ENCODE measurements at places on chromosomes 1 and 21.
A peak's percentile ranks its signal among the peaks of the same experiment; 100 is the strongest.

DNA sequence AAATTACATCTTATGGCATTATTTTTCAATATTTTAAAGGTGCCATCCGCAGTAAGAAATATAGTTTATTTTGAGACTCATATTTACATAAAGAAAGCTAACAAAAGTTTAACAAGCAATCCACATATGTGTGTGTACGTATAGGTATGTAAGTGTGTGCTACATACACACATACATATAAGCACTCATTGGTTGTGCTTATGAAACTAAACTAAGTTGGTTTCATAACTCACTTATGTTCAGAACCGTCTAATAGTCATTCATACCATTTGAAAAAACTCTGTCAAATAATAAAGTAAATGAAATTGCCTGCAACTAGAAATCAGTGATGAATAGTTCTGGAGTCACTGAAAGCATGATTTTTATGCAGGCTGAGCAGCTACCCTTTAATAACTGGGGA, 14.1 kb downstream of the TATDN3 start:
- H3K4me1 ChIP-seq, result no peaks in the 10 kb centered on the region
- H3K36me3 ChIP-seq, result no peaks in the 10 kb centered on the region
- no peak overlapping the region for H3K4me3 ChIP-seq
- H3K27me3 ChIP-seq, result no peaks in the 10 kb centered on the region
- H3K27ac ChIP-seq, result no peak overlapping the region

GRCh38 chr1:195332102-195332501, 1276.1 kb downstream of the KCNT2 start:
- no peaks in the 10 kb centered on the region for H3K4me1 ChIP-seq
- no peak overlapping the region for H3K4me3 ChIP-seq
- no peaks in the 10 kb centered on the region for H3K36me3 ChIP-seq
- DNase-seq, result no peak

- DNase-seq, result peak; percentile 51
- no peak overlapping the region for H3K27ac ChIP-seq
- no peak overlapping the region for H3K4me3 ChIP-seq
- H3K27me3 ChIP-seq, result no peaks in the 10 kb centered on the region
These were observed 8.0 kb downstream of the RNF187 start for GRCh38 chr1:228494970-228495853.

- H3K27me3 ChIP-seq, result no peaks in the 10 kb centered on the region
- H3K4me3 ChIP-seq, result no peak overlapping the region
- no peak for DNase-seq
- H3K27ac ChIP-seq, result no peak overlapping the region
- H3K36me3 ChIP-seq, result no peaks in the 10 kb centered on the region
These were observed 87.5 kb upstream of the SGIP1 start for GRCh38 chr1:66446261-66447001.

DNA sequence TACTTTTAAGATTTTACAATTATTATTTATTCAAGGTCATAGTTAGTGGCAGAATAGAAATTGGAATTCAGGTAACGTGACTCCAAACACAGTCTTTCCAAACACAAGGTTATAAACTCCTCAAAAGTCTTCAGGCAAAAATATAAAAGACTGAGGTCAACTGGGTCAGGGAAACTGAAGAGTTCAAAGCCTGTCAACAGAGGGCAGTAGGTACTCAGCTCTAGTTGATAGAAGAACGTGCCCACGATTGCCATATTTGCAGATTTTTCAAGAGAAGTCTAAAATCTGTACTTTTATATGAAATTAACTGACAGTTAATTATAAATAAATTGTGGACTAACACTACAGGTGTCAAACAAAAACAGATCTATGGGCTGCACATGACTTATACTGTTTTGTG, 135.0 kb downstream of the LHX4 start:
- DNase-seq, result no peak
- H3K27me3 ChIP-seq, result no peaks in the 10 kb centered on the region
- H3K27ac ChIP-seq, result no peak overlapping the region
- H3K4me1 ChIP-seq, result peaks cover 10% of the 10 kb centered on the region
- no peak overlapping the region for H3K4me3 ChIP-seq

GRCh38 chr1:244138399-244138798, 87.3 kb downstream of the ZBTB18 start:
- no peak for DNase-seq
- H3K36me3 ChIP-seq, result no peaks in the 10 kb centered on the region
- H3K27me3 ChIP-seq, result no peaks in the 10 kb centered on the region
- no peak overlapping the region for H3K4me3 ChIP-seq

GRCh38 chr1:154750681-154751665, 119.1 kb downstream of the KCNN3 start:
- H3K4me1 ChIP-seq, result peaks cover 30% of the 10 kb centered on the region
- H3K27ac ChIP-seq, result peak overlapping the region; percentile 50
- no peaks in the 10 kb centered on the region for H3K27me3 ChIP-seq
- H3K36me3 ChIP-seq, result no peaks in the 10 kb centered on the region
- H3K4me3 ChIP-seq, result no peak overlapping the region
- peak; percentile 54 for DNase-seq

GRCh38 chr1:163528710-163529348, 207.1 kb downstream of the NUF2 start:
- H3K4me1 ChIP-seq, result no peaks in the 10 kb centered on the region
- no peaks in the 10 kb centered on the region for H3K36me3 ChIP-seq
- DNase-seq, result no peak

DNA sequence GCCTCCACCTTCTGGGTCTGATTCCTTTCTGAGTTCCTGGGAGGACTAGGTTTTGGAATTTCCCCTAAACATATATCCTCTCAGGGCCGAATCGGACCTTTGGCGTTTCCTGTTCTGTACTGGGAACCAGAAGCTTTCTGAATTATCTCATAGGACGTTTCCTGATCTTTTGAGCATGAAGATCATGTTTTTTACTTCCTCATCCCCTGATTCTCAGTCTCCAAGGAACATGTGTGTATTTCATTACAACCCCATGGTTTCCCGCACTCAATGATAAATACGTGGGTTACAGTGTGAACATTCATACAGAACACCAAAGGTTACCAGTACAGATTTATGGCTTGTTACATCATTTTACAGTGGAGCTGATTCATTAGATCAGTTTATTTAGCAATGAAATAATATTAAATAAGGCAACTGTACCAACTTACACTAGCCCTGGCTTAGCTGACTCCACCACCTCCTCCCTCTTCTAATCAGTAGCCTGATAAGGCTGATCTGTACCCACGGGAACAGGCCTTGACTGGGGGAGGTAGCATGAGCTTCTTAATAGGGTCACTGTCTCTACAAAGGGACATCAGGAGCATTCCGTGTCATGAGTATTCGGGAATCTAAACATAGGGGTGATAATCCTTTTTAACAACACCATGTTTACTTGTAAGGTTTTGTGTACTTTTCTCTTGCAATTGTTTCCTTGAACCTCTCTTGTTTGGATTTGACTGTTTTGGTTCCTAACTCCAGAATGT, 57.8 kb upstream of the ERRFI1 start:
- H3K4me1 ChIP-seq, result peaks cover 23% of the 10 kb centered on the region
- H3K4me3 ChIP-seq, result no peak overlapping the region
- peak overlapping the region; percentile 56 for H3K27ac ChIP-seq
- no peaks in the 10 kb centered on the region for H3K36me3 ChIP-seq
- H3K27me3 ChIP-seq, result no peaks in the 10 kb centered on the region

GRCh38 chr1:46160212-46160611, 14.7 kb upstream of the TSPAN1 start:
- no peak overlapping the region for H3K27ac ChIP-seq
- DNase-seq, result no peak
- H3K36me3 ChIP-seq, result no peaks in the 10 kb centered on the region

DNA sequence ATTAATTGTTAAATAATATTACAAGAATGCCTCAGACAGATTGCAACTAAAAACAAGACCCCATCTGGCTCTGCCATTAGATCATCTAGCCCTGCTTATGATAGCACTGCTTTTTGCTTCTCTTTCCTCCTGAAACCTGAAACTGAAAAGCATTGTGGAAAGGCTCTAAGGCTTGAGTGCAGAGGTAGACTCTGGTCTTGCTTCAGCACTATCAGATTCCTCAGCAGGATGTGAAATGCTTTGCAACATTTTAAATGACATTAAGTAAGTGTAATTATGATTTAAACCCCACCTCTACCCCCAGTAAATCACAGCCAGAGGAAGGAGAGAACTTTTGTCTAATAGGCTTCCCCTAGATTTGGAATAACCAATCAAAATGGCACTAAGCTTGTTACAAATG, 32.9 kb downstream of the PHC2 start:
- H3K27ac ChIP-seq, result no peak overlapping the region
- no peak for DNase-seq
- H3K4me1 ChIP-seq, result peaks cover 27% of the 10 kb centered on the region

DNA sequence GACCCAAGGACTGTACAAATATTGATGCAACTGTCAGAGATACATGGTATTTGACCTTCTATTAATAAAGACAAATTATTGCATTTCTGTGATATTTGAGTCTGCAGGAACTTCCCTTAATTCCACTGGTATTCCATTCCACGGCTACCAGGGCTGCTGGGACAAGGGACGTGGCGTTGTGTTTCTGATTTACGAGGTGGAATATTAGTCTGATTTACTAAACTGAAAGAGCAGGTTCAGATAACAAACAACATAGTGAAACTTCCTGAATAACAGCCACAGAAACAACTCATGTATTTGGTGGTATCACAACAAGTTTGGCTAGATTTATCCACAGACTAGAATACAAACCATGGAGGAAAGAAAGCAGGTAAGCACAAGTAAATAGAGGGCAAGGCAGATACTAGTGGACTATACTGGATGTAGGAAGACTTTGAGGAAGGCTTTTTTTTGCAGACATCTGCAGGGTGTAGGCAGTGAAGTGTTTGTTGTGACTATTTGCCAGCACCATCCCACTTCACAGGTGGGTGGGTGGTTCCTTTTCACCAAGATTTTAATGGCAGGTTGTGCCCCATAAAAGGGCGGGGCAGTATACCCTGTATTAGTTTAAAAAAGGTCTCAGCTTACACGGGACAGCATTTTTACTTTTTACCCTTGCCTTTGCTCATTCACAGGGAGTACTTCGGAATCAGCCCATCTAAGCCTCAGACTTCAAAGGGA, 100.4 kb downstream of the FGGY start:
- no peak overlapping the region for H3K27ac ChIP-seq
- H3K36me3 ChIP-seq, result no peaks in the 10 kb centered on the region
- H3K4me1 ChIP-seq, result peaks cover 26% of the 10 kb centered on the region
- no peak overlapping the region for H3K4me3 ChIP-seq
- H3K27me3 ChIP-seq, result no peaks in the 10 kb centered on the region
- no peak for DNase-seq

- no peaks in the 10 kb centered on the region for H3K36me3 ChIP-seq
- no peak overlapping the region for H3K27ac ChIP-seq
- H3K4me1 ChIP-seq, result peaks cover 10% of the 10 kb centered on the region
- H3K4me3 ChIP-seq, result no peak overlapping the region
- no peaks in the 10 kb centered on the region for H3K27me3 ChIP-seq
These were observed 93.1 kb downstream of the LMO4 start for GRCh38 chr1:87421809-87422208.

All from sigmoid colon (tissue), 7 donors.